ENCODE measurements at places on chromosomes 16 and 17.
A peak's percentile ranks its signal among the peaks of the same experiment; 100 is the strongest.

GRCh38 chr17:81792675-81793615 is 11.0 kb upstream of the GCGR start:
- no peak for DNase-seq

DNA sequence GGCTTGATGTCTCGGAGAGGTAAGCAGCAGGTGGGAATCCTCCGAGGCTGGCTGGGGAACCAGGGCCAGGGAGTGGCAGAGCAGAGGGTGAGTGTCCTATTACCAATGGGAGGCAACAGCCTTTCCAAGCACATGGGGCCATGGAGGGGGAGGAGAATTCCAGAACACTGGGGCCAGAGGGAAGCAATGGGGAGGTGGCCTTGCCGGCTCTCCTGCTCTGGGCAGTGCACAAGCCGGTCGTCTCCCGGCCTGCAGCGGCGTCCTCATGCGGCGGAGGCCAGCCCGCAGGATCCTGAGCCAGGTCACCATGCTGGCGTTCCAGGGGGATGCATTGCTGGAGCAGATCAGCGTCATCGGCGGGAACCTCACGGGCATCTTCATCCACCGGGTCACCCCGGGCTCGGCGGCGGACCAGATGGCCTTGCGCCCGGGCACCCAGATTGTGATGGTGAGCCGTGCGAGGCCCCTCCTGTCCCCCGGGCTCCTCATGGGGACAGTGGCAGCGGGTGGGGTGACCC is 21.9 kb downstream of the SGSH start:
- DNase-seq = no peak

GRCh38 chr17:15744885-15745284 is 12.8 kb downstream of the TBC1D26 start:
- DNase-seq = no peak

DNA sequence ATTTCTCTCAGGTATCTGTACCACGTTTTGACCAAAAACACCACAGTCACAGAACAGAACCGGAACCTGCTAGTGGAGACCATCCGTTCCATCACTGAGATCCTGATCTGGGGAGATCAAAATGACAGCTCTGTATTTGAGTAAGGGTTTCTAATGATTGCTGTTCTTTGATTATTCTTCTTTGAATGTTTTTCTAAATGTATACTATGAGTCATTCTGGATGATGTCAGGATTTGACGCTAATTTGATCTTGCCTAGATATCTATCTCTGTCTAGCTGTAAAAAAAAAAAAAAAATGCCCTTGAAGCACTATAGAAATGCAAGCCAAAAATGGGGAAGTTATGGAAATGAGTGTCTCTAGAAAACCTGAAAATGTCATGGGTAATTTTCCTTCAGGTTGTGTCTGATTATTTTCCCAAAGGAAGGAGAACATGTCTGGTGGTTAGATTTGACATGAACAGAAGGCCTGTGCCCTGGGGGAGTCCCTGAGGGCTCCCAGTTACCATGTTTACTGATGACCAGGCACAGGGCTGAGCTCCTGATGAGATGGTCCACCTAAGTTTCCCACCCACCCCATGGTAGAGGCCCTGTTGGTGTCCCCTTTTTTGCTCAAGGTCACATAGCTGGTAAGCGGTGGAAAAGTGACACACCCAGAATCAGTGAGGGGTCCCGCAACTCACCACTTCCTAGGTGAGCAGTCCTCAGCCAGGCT is 13.6 kb downstream of the CLEC16A start:
- DNase-seq = peak; percentile 32

GRCh38 chr17:36972186-36972700 is 23.5 kb downstream of the AATF start:
- peak; percentile 3 for DNase-seq

- DNase-seq = no peak
These were observed 448.9 kb upstream of the ERCC4 start for GRCh38 chr16:13471036-13471435.

DNA sequence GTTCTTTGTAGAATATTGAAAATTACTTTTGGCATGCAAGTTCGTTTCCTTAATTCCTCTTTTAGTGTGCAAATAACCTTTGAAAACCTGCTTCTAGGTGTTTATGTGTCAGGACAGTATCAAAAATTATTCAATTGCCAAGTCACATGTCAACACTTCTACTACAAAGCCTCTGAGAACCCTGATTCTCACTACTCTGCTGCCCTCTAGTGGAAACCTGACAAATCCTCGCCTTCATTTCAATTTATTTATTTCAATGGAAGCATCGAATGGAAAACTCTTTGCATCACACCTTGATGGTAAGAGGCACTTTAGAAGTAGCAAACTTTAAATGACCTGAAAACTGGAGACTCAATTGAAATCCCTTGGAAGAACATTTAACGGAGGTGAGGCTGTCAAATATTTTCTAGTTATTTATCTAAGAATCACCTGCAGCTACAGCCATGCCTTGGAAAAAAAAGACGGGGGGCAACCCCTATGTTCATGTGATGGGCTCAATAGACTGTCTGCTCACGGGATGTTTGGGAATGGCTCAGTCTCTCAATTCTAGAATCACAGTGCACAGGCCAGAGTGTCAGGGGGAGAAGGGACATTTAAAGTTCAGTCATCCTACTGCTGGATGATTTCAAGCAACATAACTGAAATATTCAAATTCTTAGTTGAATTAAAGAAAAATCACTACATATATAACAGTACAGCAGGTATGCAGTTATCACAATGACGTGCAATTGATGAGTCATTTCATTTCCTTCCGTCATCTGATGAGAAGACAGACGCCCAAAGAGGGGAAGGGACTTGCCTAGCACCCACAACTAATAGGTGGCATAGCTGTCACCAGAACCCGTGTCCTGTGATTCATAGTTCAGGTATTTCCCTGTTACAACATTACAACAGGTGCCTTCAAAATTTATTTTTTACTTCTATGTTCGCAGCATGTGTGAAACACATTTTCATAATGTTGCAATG is 563.9 kb downstream of the TOX3 start:
- peak; percentile 88 for DNase-seq

- no peak for DNase-seq
These were observed 3.3 kb upstream of the ZC3H7A start for GRCh38 chr16:11800382-11800718.

- no peak for DNase-seq
These were observed 1.8 kb downstream of the ATP2A3 start for GRCh38 chr17:3962217-3962964.

- DNase-seq = peak; percentile 7
These were observed 21.8 kb downstream of the ITGB3 start for GRCh38 chr17:47275245-47275984.

DNA sequence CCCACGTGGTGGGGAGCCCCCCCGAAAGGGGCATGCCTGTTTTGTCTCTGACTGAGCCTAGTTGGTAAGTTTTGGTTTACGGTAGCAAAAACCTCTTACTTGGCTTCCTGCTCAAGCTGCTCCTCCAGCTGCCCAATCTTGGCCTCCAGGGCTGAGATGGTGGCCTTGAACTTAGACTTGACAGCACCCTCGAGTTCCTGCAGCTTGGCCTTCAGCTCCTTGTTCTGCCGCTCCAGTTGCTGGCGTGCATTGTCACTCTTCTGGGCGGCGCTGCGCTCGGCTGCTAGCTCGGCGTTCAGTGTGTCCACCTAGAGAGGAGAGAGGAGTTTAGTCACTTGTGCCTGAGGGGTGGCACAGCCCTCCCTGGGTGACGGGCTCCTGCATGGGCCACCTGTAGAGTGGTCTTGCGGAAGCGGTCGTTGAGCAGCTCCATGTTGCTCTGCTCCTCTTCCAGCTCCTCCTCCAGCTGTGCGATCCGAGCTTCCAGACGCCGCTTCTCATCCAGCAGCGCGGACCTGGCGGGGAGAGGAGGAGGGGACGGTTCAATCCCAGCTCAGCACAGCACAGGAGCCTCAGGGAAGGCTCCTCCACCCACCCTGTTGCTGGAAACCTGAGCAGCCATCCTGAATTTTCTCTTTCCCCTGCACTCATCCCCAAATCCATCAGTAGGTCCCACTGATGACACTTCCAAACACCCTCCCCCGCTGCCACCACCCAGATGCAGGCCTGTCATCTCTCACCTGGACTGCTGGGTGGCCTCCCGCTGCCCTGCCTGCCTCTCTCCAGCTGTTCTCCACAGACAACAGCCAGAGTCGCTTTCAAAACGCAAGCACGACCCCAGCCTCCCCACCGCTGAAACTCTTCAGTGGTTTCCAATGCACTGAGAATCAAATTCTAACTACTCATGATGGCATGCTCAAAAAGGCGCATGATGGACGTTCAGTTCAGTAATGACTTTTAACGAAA is 44.6 kb downstream of the NDEL1 start:
- no peak for DNase-seq

DNA sequence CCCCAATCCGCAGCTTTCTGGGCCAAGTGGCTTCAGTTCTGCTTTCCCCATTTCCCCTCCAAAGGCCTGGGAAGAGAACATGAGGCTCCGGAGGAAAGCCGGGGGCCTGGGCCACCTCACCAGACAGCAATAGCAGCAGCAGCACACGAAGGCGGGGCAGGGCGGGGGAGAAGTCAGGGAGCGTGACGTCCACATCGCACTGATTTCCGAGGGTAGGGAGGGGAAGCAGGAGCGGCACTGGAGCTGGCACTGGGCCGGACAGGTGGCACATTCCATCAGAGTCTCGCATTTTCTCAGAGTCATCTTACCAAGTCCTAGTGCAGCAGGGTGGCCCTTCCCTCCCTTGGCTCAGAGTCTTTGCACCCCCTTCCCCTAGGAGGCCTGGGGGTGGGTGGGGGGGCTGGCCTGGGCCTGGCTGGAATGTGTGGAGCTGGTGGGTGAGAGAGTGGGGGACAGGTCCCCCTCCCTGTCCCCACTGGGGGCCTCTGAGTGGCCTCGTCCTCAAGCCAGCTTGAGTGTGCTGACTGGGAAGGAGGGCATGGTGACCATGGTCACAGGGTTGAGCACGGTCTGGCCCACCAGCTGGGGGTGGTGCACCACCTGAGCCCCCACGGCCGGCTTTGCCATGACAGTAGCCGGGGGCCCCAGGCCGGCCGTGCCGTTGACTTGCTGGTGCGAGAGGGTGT is 14.3 kb downstream of the MNT start:
- DNase-seq = no peak

GRCh38 chr16:10154389-10154788 is 27.8 kb downstream of the GRIN2A start:
- DNase-seq = no peak

Measured in A673 (cell line).